ENCODE measurements at places on chromosomes 3 and 15. TPM values are rescaled to one million over a fixed set of nuclear protein-coding genes. Genes with fewer than 3 reads are reported as not detected.

RHOV gene
- polyA plus RNA-seq = 2.2 TPM

ACAN gene
- polyA plus RNA-seq = 5.2 TPM

- DNase-seq = no peak
Observed at GRCh38 chr3:116388867-116389385, 56.4 kb downstream of the LSAMP start.

- DNase-seq = no peak
Observed at GRCh38 chr3:167466966-167467365, 6.9 kb downstream of the SERPINI2 start.

DNA sequence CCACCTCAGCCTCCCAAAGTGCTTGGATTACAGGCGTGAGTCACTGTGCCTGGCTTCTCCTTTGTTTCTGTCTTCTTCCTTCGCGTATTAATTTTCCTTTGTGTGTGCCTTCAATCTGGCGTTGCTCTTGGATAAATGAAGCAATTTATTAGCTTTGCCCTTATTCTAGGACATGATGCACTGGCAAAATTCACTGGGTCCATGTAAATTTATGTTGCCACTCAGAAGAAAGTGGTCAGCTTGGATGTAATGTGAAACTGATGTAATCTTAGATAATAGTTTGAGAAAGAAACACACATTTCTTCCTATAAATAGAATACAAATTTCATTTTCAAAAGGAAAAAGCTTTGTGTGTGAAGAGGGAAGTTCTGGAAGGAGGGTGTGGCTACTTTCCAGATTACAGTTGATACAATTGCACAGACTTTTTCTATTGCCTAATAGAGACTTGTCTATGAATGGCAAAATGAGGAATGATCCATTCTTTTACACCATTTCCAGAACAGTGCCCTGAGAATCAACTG is 23.3 kb upstream of the ATP1B3 start:
- DNase-seq = no peak

Data from muscle of arm (tissue), 14 donors.